ENCODE measurements at places on chromosomes 2 and 18. TPM values are rescaled to one million over a fixed set of nuclear protein-coding genes. Genes with fewer than 3 reads are reported as not detected.

DNA sequence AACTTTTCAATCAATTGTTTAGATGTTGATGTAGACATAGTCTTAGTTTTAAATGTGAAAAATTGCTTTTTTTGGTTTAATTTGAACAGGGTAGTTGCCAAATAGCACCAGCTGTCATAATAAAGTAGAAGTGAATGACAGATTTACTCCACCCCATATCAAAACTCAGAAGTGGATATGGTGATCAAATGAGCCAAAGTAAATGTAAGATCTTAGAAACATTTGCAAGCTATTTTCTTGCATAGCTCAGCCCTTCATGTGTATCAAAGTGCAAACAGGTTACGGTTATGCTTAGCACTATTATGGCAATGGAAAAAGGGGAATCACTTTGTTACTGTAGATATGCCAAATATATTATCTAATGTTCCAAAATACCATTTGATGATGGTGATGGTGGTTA is 540.9 kb upstream of the NRP2 start:
- no peak for DNase-seq

DNA sequence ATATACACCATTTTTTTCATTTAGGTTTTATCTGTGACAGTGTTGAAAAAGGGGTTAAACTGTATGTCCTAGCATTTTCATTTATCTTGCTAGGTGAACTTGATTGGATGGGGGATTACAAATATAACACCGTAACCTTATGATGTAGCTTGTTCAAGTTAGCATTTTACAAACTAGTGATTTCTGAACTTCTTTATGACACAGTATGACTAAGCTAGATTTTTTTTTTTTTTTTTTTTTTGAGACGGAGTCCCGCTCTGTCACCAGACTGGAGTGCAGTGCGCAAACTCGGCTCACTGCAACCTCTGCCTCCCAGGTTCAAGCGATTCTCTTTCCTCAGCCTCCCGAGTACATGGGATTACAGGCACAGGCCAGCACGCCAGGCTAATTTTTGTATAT is 47.1 kb downstream of the KCMF1 start:
- DNase-seq, result no peak

- no peak for DNase-seq
These were observed 148.7 kb upstream of the ATP5MC3 start for GRCh38 chr2:175330195-175330594.

CYP27A1 gene
- total RNA-seq, result not detected

DNA sequence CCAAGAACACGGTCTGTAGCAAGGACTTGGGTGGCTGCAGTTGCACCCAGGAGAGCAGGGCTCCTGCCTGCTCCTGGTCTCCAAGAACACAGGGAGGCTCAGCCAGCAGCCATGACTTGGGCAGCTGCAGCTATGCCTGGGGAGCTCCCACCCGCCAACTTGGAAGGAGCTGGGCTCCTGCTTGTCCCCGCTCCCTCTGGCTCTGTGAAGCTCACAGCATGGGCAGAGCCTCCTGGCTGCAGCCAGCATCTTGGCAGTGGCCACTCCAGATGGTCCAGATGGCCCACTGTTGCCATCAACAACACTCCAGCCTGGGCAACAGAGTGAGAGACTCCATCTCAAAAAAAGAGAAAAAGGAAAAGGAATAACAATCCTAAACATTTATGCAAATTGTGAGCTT is 5.2 kb downstream of the ZSCAN30 start:
- no peak for DNase-seq

DNA sequence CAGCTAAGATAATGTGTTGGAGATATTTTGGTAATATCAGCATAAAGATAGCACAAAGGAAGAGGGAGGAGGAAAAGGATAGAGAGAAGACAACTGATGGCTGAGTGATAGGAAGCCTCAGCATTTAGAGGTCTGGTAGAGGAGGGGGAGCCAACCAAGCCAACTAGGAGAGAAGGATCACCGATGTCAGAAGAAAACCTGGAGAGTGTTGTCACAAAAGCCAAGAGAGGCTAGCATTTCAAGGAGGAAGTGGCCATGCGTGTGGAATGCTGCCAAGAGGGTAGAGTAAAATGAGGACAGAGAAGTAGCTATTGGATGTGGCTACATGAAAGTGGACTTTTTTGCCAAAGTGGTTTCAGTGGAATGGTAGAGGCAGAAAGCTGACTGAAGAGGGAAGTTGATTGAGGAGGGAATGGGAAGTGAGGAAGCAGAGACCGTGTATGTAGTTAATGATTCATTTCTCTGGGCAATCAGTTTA is 34.3 kb downstream of the LCLAT1 start:
- DNase-seq, result no peak

- DNase-seq, result peak; percentile 25
These were observed 11.1 kb upstream of the AGFG1 start for GRCh38 chr2:227460833-227461232.

PCARE gene
- not detected for total RNA-seq

MARCHF4 gene
- 48.9 TPM for total RNA-seq

DNA sequence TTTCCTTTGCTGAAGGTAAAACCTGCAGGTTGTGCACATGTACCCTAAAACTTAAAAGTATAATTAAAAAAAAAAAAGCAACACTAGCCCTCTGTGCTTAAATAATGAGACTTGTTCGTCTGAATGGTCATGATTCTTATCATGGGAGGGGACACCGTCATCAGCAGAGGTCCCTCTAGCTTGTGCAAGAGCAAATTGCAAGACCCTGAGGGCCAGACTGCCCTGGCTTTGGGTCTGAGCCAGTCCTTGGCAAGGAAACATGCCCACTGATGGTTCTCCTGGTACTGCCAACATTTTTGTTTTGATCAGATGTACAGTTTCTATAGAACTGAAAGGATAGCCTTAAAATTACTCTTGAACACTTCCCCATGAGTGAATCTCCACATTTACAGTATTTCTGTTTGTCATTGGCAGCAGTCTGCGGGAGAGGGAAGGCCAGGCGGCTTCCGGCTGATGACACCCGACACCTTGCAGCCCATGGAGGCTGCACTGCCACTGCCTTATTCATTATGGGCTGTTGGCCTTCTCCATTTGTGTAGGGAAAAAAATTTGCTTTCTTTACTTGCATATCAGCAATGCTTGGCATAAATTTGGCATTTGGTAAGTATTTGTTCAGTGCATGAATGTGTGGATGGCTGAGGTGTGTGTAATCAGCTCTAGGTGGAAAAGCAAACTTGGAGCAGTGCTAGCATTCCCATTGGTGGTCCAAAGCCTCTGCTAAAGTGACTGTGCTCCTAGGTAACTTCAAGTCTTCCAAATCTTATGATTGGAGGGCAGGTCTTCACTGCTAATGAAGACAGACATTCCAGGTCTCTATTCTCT is 161.6 kb upstream of the ALKAL2 start:
- no peak for DNase-seq

WDSUB1 gene
- 6.4 TPM for total RNA-seq

HOXD13 gene
- total RNA-seq, result 1.4 TPM

DNA sequence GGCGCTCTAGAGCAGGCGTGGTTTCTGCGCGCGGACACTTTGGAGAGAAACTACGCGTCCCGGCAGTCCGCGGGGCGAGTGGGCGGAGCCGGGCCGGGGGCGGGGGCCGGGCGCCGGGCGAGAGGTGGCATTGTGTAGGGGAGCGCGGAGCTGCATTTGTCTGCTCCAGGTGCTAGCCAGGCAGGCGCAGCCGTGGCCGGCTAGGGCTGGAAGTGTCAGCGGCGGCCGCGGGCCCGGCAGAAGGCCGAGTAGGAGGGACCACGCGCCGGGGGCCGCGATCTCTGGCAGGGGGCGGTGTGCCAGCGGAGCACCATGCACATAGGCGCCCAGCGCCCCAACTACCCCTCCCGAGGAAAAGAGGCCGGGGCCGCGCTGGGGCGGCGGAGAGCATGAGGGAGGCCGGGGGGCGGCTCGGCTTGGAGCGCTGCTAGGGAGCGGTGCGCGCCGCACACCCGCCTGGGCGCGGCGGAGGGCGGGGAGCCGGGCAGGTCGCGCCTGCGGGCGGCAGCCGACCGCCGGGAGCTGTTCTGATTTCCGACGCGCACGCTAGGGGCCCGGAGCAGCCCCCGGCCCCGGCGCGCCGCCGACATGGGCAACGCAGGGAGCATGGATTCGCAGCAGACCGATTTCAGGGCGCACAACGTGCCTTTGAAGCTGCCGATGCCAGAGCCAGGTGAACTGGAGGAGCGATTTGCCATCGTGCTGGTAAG is at the start of gene FMNL2:
Gene FMNL2 (plus strand): TSS at position 159 of the 710 bp plus-strand sequence.
- DNase-seq, result peak; percentile 57

GRCh38 chr2:132731441-132731840 is 61.4 kb upstream of the LYPD1 start:
- peak; percentile 1 for DNase-seq

ZNF385B gene
- total RNA-seq, result not detected

PTH2R gene
- not detected for total RNA-seq

GRCh38 chr2:160411167-160411566 is 82.4 kb downstream of the RBMS1 start:
- peak; percentile 60 for DNase-seq

FAM110C gene
- not detected for total RNA-seq

GRCh38 chr2:36792951-36793350 is 96.4 kb downstream of the VIT start:
- DNase-seq, result no peak

GRCh38 chr2:112483042-112483473 is 1.1 kb downstream of the TTL start:
- peak; percentile 58 for DNase-seq

- DNase-seq, result no peak
These were observed 303.4 kb downstream of the SMAD2 start for GRCh38 chr18:47627030-47627429.

GRCh38 chr18:79399275-79400081 is 3.7 kb downstream of the NFATC1 start:
- no peak for DNase-seq

GRCh38 chr18:71878226-71878625 is 665.9 kb downstream of the CBLN2 start:
- DNase-seq, result no peak

GRCh38 chr18:56030060-56030459 is 442.1 kb upstream of the TCF4 start:
- DNase-seq, result no peak

DNER gene
- not detected for total RNA-seq

DNA sequence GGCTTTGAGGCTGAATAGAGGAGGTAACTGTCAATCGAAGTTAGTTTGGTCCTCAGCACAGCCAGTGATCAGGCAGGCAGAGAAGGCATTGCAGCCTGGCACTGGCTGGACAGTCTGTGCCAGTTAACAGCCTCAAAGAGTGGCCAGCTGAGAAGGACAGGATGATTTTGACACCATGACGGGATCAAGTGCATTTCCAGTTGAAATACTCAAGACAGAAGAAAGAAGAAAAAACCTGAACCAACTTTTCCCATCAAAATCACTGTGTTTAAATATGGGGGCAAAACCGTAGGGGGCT is 96.7 kb upstream of the ZCCHC2 start:
- no peak for DNase-seq

ELOA2 gene
- not detected for total RNA-seq

WNT10A gene
- total RNA-seq, result not detected

GRCh38 chr2:70143314-70144150 is 47.3 kb downstream of the C2orf42 start:
- peak; percentile 51 for DNase-seq

GRCh38 chr18:74479486-74480148 is 16.5 kb upstream of the CNDP2 start:
- no peak for DNase-seq

B3GNT7 gene
- 0.11 TPM for total RNA-seq

DNA sequence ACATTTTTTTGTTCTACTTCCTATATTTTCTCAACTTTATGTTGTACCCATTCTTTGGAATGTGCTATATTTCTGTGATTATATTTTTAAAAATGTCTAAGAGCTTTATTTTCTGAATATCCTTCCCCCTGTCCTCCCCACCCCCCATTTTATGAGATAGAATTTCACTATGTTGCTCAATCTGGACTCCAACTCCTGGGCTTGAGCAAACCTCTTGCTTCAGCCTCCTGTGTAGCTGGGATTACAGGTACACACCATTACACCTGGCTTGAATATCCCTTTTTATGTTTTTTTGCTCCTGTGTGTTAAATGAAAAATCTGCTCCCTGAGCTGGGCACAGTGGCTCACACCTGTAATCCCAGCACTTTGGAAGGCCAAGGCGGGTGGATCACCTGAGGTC is 9.2 kb upstream of the ZFAND2B start:
- no peak for DNase-seq

TCF23 gene
- total RNA-seq, result not detected

DNA sequence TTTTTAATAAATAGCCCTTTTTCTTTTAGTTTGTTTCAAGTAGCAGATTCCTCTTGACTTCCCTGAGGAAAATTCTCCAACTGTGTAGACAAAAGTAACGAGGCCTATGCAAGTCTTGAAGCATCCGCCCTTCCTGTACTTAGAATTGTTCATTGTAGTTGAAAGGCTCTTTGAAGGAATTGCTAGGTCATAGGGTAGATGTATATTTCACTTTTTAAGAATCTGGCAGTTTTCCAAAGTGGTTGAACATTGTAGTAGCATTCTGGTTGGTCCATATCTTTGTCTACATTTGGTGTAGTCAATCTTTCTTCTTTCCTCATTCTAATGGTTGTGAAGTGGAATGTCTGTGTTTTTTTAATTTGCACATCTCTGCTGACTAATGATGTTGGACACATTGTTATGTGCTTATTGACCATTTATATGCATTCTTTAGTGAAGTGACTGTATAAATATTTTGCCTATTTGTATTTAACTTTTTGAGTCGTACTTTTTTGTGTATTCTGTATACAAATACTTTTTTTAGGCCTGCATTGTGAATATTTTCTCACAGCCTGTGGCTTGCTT is 5.6 kb upstream of the SERPINB11 start:
- peak; percentile 69 for DNase-seq

- no peak for DNase-seq
These were observed 135.8 kb downstream of the IKZF2 start for GRCh38 chr2:213015387-213016165.

NEB gene
- not detected for total RNA-seq

CCDC148 gene
- total RNA-seq, result 1.0 TPM

DNA sequence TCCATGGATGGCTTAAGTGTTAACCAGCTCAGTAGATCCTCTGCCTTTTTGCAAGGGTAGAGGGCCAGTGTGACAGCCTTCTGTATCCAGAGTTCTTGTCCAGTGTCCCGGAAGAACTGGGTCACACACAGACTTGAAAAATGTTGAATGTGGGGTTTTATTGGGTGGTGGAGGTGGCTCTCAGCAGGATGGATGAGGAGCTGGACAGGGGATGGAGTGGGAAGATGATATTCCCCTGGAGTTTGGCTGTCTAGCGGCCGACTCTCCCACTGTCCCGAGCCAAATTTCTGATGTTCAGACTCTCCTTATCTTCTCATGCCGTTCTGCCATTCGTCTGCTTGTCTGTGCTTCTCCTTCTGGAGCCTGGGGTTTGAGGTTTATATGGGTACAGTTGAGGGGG is 72.6 kb downstream of the MYO3B start:
- no peak for DNase-seq

MARCO gene
- total RNA-seq, result not detected

GALR1 gene
- not detected for total RNA-seq

DNA sequence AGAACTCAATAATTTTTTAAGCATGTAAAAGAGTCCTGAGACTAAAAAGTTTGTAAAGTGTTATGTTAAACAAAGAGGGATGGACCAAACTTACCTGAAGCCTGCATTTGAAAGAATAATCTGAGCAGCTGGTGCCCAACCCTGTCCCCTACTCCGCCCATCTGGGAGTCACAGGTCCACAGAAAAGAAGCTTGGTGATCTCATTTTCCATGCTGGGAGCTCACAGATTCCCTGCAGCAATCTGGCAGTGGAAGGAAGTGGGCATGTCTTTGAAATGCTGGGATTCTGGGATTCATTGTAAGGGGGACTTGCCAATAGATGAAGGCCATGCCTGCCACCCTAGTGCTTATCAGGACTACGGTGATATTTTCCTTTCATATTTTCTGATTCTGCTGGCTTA is 17.9 kb downstream of the CDH2 start:
- no peak for DNase-seq
